ENCODE measurements at places on chromosomes 13 and 19.

DNA sequence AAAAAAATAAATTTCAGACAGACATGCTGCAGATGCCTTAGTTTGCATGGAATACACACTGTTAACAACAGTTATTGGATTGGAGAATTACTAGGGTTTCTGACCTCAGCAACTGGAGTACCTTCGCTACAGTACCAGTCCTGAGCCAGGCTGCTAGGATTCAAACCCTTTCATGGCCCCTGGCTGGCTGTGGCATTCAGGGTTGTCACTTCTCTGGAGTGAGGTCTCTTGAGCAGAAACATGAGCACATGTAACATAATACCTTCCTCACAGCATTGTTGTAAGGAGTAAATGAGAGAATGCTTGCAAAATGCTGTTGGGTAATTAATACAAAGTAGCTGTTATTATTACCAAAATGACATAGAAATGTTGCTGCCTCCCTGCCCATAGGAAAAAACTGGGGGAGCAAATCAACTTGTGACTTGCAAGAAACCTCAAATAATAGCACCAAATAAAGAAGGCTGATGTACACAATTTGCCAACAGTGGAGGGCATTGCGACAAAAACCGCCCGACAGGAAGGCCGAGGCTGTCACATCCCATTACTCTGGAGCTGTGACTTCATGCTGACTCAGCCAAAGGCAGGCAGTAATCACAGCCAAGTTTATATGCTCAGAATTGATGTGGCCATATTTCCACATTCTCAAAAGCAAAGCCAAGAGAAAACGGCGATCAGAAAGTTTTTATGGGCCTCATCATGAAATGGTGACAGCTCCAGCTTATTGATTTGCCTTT is 100.4 kb downstream of the RFC3 start:
- no peak for DNase-seq

GRCh38 chr13:75440100-75440499 is 41.9 kb downstream of the TBC1D4 start:
- DNase-seq, result no peak

DNA sequence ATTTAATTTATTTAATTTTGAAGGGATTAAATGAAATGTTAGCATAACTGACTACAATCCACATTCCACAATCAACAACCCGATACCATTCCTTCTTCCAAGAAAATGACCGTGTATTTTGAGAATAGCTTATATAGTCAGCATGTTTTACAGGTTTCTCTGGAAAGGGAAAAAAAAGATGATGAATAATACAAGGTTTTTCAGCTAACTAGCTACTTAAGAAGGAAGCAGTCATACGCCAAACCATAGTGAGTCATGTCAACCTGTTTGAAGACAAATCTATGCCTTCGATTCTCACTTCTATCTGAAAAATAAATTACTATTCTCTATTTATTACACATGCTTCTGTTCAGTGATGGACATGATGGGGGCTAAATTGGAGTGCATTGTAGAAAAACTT is 258.6 kb downstream of the EFNB2 start:
- DNase-seq, result no peak

DNA sequence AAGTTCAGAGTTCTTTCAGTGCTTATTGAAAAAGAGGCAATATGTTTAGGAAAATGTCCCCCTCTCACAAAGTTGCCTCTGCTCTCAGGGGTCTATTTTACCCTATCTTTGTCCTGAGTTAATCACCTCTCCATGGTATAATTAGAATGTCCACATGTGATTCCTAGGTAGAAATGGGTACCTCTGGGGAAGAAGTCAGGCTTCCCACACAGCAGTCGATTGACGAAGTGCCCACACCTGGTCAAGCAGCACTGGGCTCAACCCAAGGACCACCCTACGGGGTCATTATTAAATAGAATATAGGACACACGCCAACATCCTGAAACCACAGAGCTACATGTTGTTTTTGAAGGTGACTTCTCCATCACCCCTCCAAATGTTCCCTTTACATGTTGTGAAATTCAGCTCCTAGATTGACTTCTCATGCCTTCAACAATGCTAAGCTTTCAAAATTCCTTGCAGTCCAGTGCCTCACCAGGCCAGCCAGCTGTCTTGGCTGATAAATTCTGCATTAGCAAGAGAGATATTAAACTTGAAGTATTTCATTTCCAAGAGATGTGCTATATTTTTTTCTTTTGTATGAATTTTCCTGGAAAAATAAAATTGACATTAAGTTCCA is 43.6 kb upstream of the FAM124A start:
- no peak for DNase-seq

DNA sequence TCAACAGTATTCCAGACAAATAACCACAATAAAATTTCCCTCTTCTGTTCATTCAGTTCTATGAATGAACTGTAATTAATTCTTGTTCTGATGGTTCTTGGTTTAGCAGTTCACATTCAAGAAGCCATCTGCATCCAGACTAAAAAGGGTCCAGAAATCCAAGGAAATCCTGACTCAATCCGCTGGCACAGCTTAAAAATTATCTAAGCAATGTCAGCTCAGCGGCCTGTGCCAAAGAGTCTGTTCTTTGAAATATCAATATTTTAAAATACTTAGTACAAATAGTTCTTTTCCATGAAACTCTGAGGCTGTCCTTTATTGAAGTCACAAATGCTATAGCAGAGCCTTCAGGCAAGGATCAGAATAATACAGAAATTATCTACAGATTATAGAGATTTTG is 57.2 kb downstream of the DHRS12 start:
- no peak for DNase-seq
